ENCODE measurements at places on chromosomes 3 and 15.
A peak's percentile ranks its signal among the peaks of the same experiment; 100 is the strongest.

- DNase-seq: no peak
Observed at GRCh38 chr3:136078421-136079364, 113.2 kb downstream of the PPP2R3A start.

DNA sequence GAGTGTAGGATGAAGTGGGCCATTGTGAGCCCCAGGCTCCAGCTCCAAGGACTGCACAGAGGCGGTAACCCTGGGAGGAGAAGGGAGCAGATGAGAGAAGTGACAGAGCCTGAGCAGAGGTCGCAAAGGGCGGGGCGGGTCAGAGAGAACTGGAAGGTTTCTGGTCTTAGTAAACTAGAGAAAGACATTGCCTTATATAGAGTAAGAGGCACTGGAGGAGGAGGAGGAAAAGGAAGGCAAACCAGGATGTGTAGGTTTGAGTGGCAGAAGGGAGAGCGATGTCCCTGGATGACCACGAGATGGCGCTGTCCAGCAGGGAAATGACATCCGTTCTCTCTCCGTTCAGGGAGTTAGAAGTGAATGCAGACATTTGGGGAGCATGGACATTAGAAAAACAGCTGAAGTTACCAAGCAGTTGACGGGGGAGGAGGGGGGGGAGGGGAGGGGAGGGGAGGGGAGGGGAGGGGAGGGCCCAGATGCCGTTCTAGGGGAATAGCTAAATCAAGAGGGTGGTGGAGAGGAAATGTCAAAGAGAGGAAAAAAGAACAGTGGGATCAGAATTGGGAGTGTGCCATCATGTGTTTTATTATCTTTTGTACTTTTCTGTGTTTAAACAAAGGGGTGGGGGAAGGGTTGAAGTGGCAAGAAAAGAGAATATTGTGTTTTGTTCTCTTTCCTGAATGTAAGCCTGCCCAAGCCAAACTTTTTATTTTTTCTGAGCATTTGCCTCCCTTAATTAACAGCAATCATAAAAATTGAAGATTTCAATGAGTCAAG is 48.8 kb downstream of the STARD5 start:
- DNase-seq: peak; percentile 76

- no peak for DNase-seq
Observed at GRCh38 chr15:59177317-59177660, 29.4 kb upstream of the LDHAL6B start.

GRCh38 chr3:137264071-137264820 is 306.5 kb downstream of the IL20RB start:
- DNase-seq: no peak

DNA sequence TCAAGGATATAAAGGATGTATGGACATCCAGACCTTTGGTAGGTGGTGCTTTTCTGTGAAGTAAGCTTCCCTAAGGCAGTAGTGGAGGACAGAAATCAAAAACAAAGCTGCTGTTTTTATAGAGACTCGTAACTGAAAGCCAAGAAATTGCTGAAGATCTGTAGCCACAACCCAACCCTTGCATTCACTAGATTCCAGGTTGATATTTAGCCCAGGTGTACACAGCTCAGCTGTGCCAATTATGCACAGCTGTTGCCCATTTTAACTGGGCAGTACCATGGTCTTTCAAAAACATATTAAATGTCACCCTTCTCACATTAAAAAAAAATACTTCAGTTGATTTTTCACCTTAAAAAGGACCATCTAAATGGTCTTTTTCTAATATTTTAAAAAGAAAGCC is 75.8 kb downstream of the CNTN3 start:
- DNase-seq: no peak

- DNase-seq: no peak
Observed at GRCh38 chr3:25403968-25404367, 24.1 kb upstream of the RARB start.

DNA sequence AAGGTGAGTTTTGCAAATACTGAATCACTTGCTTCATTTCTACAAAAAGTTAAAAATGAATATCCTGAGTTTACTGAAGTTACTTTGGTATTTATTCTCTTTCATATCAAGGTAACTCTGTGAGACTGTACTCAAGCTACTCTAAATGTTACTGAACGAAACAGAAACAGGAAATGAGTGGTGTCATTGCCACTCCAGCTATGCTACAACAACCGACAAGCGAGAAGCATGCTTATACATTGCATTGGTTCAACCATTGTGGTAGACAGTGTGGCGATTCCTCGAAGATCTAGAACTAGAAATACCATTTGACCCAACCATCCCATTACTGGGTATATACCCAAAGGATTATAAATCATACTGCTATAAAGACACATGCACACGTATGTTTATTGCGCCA is 313.2 kb upstream of the THBS1 start:
- no peak for DNase-seq

GRCh38 chr3:119018690-119019463 is 15.8 kb downstream of the IGSF11 start:
- no peak for DNase-seq

- DNase-seq: no peak
Observed at GRCh38 chr15:101660005-101660404, 7.8 kb upstream of the TM2D3 start.

DNA sequence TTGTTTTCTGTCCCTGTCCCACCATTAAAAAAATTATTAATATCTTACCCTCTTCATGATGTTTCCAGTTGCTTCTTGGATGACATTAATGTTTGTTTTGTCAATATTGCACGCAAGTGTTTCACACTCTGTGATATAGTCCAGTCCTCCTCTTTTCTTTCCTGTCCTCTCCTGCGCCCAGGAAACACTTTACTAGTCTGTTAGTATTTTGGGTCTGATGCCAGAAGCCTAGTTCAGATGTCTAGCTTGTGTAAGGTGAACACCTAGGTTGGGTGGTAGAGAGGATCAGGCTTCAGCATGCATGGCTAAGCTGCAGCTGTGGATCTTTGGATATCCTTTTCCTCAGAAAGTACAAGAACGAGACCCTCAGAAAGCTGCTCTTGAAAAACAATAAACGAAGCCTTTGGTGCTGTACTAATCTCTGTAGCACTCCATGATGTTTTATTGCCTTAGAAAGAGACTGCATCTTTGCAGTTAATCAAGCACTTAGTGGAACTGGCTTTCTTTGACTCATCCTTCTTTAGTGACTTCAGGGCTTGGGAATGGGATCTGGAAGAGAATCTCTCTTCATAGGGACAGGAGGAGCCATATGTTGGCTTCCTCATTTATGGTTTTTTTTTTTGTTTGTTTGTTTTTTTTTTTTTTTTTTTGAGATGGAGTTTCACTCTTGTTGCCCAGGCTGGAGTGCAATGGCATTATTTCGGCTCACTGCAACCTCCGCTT is 253.4 kb downstream of the LPP start:
- no peak for DNase-seq

DNA sequence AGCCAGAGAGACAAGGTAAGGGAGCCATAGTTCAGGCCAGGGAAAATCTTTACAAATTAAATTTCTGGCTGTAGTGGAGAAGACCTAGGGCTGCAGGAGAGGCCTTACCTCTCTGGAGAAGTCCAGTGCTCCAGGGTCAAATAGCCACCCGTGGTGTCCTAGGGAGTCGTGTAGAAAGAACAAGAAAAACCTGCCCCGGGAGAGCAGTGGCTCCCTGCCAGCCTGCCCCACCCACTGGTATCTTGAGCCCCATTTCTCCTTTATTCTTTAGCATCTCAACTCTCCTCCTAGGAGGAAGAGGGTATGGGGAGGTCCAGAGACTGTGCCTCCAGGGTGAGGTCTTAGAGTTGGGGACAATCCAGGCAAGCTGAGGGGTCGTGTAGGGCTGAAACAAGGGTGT is 32.1 kb upstream of the NTRK3 start:
- no peak for DNase-seq

GRCh38 chr3:108342837-108343486 is 46.6 kb downstream of the HHLA2 start:
- no peak for DNase-seq

GRCh38 chr3:105850593-105850992 is 18.2 kb downstream of the CBLB start:
- DNase-seq: no peak

DNA sequence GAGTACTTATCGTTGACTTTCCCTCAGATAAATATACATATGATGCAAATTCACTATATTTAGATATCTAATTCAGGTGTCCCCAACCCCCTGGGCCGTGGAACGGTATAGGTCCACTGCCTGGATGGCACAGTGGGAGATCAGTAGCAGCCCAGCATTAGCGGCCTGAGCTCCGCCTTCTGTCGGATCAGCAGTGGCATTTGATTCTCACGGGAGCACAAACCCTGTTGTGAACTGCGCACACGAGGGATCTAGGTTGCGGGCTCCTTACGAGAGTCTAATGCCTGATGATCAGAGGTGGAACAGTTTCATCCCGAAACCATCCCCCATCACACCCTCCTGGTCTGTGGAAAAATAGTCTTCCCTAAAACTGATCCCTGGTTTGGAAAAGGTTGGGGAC is 6.9 kb downstream of the KNL1 start:
- DNase-seq: no peak

- DNase-seq: no peak
Observed at GRCh38 chr3:169146866-169147237, 516.7 kb downstream of the MECOM start.

GRCh38 chr3:194303749-194304148 is 47.4 kb downstream of the CPN2 start:
- no peak for DNase-seq

DNA sequence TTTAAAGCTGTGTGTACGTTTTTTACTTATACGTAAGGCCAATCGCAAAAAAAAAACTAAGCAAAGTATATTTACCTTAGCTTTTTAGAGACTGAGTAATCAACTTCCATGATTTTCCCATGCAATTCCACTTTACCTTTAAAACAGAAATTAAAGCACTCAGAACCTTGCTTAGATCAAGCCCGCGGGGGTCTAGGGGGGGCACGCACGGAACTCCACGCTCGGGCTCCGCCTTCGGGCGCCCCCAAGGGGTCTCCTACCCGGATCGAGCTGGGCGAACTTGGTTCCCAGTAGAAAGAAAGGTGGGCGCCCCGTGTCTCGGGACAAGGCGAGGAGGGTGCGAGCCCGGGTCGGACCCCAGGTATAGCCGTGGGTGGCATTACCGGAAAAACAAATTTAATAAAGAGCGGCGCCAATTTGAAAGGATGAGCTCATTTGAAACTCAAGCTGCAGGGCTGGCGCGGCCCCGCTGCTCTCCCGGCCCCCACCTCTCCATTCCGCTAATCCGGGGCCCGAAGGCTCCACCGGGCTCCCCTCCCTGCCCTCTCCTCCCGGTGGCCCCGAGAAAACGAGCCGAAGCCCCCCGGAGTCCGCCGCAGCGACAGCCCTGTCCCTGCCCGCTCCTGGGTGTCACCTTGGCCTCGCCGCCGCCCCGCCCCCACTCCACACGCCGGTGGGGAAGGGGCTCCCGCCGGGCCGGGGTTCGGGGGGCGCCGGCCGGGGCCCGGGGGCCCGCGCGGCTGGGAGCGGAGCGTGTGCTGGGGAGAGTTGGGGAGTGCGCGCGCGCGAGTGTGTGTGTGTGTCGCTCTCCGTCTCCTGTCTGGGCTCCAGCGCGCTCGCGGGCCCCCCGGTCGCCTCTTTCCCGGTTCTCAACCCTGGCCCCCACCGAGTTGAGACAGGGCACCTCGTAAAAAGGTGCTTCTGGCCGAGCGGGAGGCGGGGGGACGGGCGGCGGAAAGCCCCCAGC is 1.5 kb downstream of the IGF2BP2 start:
- no peak for DNase-seq

DNA sequence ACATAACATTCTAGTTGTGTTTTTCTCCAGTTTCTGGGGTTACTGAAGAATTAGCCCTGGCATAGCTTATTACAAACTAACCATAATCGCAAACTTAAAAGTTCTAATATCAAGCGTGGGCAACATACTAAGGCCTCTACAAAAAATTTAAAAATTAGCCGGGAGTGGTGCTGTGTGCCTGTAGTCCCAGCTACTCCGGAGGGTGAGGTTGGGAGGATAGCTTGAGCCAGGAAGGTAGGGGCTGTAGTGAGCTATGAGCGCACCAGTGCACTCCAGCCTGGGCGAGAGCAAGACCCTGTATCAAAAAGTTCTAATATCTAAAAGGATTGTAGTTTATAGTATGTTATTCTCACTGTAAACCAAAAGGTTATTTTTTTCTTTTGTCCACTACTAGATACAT is 1.1 kb downstream of the OIP5 start:
- no peak for DNase-seq

DNA sequence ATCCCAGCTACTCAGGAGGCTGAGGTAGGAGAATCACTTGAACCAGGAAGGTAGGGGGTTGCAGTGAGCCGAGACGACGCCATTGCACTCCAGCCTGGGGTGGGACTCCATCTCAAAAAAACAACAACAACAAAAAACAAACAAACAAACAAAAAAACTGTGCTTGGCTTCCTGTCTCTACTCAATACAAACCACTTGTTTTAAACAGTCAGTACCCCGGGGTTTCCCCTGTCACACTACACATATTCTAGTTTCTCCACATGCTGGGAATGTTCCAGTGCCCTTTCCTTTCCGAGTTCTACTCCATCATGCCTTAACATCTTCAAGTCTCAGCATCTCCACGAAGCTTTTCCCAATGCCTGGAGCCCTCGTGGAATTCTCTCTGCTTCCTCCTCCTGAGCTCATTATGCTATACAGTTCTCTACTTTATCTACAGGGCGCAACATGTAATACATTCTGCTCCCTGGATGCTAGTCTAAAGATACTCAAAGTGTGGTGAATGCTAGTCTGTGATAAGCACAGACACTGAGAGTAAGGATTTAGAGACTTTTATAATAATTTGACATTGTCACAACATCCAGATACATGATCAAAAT is 7.8 kb downstream of the EMC3 start:
- DNase-seq: no peak

DNA sequence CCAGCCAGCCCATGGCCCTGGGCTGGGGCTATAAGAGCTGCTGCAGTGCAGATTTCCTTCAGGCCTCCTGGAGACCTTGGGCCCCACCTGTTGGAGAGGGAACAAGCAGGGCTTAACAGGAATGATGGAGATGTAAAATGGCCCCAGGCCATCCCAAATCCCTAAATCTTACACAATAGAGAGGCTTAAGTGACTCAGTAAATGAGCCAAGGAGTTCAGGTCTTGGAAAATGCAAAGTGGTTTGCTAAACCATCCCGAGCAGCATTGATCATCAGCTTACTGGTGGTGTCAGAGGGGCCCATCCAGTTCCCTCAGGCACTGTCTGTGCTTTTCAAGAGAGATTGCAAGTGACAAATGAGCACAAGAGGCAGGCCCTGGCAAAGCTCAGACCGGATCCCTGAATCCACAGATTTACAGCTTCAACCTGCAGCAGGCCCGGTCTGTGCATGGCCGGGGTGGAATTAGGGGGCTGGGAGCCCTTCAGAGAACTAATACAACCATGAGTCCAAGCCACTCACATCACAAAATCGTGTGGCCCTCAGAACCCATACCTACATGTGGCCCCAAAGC is 325.4 kb downstream of the UACA start:
- DNase-seq: no peak

All from effector CD8-positive, alpha-beta T cell (primary cell).